ENCODE measurements at places on chromosomes 7 and 10.
A peak's percentile ranks its signal among the peaks of the same experiment; 100 is the strongest.

DNA sequence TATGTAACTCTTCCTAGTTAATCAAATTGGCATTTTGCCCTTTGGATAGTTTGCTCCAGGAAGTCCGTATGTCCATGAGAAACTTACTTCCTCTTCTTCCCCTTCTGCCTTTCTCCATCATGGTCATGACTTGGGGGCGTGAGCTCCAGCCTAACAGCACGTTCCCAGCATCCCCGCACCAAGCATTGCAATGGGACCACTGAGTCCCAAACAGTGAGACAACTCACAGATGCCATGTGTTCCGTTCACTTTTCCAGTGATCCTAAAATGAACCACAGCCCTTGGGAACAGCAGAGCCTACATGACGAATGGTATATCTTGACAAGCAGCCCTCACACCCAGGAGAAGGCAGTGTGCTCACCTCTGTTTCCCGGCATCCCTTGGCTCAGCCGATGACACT lies 10.7 kb downstream of the BTBD16 start:
- DNase-seq = no peak

GRCh38 chr7:8214244-8214824 lies 47.6 kb downstream of the ICA1 start:
- peak; percentile 5 for DNase-seq

DNA sequence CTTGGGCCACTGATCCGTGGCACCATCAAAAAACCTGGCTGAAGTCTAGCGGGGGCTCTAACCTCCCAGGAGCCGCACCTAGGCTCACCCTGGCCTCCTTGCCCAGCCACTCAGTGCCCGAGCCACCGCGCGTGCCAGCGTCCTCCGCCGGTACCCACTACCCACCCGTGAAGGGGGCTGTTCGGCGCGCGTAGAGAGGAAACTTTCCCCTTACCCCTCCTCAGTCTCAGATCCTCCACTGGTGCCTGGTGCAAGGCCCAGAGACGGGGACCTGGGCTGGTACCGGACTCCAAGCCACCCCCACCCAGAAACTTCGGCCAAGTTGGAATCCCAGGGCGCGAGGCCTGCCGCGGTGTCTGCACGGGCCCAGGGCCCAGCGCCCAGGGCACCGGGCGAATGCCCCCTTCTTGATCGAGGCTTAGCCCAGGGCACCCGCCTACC lies 3.5 kb upstream of the EBF3 start:
- no peak for DNase-seq

- DNase-seq = no peak
Observed at GRCh38 chr7:84092207-84092606, 102.4 kb downstream of the SEMA3A start.

DNA sequence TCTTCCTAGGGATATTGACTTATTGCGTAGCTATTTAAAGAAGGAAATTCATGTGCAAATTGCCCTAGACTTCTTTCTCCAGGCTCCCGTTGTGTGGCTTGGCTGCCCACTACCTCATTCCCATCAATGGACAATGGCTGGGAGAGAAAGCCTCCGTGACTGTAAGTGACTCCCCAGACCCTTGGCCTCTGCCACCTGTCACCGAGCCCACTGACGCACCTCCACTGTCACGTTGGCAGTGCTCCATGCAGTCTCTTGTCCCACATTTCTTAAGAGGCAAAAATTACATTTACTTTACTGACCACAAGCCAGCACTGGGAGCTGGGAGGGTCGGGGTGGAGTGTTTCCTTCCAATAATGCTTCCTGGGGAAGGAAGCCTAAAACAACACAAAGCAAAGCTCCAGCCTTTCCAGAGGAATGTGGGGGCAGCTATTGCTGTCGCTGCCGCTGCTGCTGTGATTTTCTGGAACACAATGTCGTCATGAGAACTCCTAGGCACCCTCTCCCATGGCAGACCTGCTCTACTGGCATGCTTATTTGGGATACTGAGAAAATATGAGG lies 89.7 kb upstream of the STEAP1B start:
- DNase-seq = no peak

DNA sequence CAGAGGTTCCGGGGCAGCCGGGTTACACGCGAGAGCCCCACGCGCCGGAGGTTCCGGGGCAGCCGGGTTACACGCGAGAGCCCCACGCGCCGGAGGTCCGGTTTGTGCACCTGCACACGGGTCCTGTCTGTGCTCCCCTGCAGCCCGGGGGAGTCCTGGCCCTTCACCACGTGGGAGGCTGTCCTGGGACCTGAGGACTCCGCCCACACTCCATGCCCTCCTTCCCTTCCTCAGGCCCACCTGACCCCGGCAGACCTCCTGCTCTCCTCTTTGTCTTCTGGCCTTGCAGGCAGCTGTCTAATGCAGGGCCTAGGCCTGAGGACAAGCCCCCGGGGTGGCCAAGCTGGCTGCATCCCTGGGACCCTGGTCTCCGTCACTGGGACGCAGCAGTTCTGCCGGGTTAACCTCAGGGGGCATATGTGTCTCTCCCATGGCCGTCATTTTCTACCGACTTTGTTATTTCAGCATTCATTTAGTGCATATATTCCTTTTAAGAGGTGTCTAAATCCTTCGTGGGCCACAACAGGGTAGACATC lies 374.6 kb downstream of the DNAJB6 start:
- DNase-seq = no peak

- DNase-seq = peak; percentile 27
Observed at GRCh38 chr10:69742928-69743602, 58.6 kb upstream of the COL13A1 start.

- DNase-seq = no peak
Observed at GRCh38 chr7:113880559-113880958, 38.2 kb downstream of the PPP1R3A start.

- DNase-seq = no peak
Observed at GRCh38 chr10:4373098-4373497, 452.9 kb upstream of the AKR1E2 start.
